ENCODE measurements at places on chromosomes 3 and 15. TPM values are rescaled to one million over a fixed set of nuclear protein-coding genes. Genes with fewer than 3 reads are reported as not detected.

Gene CEP152
- 12.0 TPM for total RNA-seq

Gene FAM98B
- total RNA-seq, result 9.1 TPM

Gene GOLGA6L4
- 1.0 TPM for total RNA-seq

Gene CLRN1
- total RNA-seq, result not detected

Gene UROC1
- total RNA-seq, result not detected

Gene TUSC7
- total RNA-seq, result not detected

Gene EOMES
- total RNA-seq, result 5.0 TPM

Gene TM2D3
- 34.4 TPM for total RNA-seq

Gene CHRNA5
- 7.6 TPM for total RNA-seq

Gene HRG
- total RNA-seq, result not detected

Gene SLMAP
- 41.6 TPM for total RNA-seq

Gene CCR9
- not detected for total RNA-seq

Gene MYZAP
- total RNA-seq, result not detected

Gene TAGLN3
- total RNA-seq, result 0.31 TPM

Gene AADACL2
- total RNA-seq, result not detected

Gene NPHP3
- 50.0 TPM for total RNA-seq

Gene FETUB
- not detected for total RNA-seq

Gene ARGFX
- not detected for total RNA-seq

Gene PFN2
- total RNA-seq, result 206 TPM

Gene AP3B2
- total RNA-seq, result 2.0 TPM

Gene ITGA11
- total RNA-seq, result 0.15 TPM

Gene TIPIN
- total RNA-seq, result 20.7 TPM

Gene OIP5
- total RNA-seq, result 9.6 TPM

Gene HDAC11
- total RNA-seq, result 8.3 TPM

Gene TNK2
- total RNA-seq, result 13.0 TPM

Gene IL17RD
- total RNA-seq, result 2.9 TPM

Gene SLC38A3
- not detected for total RNA-seq

Gene GP9
- not detected for total RNA-seq

Gene GOLGA6L7
- not detected for total RNA-seq

Gene SPATA12
- total RNA-seq, result not detected

Gene GOLGA6D
- total RNA-seq, result under 0.01 TPM

Gene ETFA
- 143 TPM for total RNA-seq

Gene AHSG
- total RNA-seq, result not detected

Gene ADAMTS9
- total RNA-seq, result 2.4 TPM
